ENCODE measurements at places on chromosomes 11 and 22. TPM values are rescaled to one million over a fixed set of nuclear protein-coding genes. Genes with fewer than 3 reads are reported as not detected.

- DNase-seq, result no peak
These were observed 8.0 kb downstream of the NEAT1 start for GRCh38 chr11:65430406-65431217.

GRCh38 chr22:17761138-17761488 lies 13.2 kb downstream of the BID start:
- no peak for DNase-seq

GRCh38 chr11:115691030-115691429 lies 186.8 kb upstream of the CADM1 start:
- no peak for DNase-seq

The YAP1 gene
- not detected for total RNA-seq

- DNase-seq, result no peak
These were observed 386.2 kb downstream of the CADM1 start for GRCh38 chr11:115117956-115118493.
